Right lung (tissue), 10 donors: ENCODE measurements at places on chromosomes 3 and 15. TPM values are rescaled to one million over a fixed set of nuclear protein-coding genes. Genes with fewer than 3 reads are reported as not detected.

Gene SLC24A5
- polyA plus RNA-seq: not detected

DNA sequence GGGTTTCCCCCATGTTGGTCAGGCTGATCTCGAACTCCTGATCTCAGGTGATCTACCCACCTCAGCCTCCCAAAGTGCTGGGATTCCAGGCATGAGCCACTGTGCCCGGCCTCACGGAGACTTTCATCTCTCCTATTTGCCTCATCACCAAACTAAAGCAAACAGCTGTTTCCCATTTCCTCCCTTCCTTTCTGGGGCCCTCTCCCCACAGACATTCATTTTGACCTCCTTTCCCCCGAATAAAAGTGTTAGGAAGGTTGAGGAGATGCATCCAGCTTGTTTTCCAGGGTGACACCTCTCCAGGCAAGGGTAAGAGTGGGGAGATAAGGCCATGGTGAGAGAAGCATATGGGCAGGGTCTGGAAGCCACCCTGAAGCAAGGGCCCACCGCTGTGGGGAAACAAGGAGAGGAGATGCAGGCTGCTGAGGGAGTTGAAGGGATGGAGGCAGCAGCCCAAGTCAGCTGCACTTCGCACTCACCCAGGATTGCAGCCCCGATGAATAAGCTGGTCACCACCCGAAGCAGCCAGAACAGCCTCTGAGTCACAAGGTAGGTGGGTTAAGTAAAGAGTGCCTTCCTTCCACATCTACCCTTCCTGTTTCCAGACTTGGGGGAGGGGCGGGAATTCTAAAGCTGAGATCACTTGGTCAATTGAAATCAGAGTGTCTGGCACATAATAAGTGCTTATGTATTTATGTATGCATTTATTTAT lies 7.7 kb downstream of the DUOXA2 start:
- no peak for DNase-seq

DNA sequence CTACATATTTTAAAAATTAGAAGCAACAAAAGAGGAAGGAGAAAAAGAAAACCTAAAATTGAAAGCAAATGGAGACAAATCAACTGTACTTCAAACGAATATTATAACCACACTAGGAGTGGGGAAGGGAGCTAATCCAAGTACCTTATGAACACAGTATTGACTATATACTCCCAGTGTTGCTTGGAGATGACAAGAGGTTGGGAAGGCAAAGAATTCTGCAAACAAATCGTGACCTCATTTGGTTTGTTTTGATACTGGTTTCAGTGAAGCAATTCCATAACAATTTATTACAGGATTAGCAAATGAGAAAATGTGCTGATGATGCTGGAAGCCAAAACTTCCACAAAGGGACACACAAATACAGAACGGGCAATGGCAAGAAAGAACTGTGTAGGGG lies 268.1 kb downstream of the ULK4 start:
- no peak for DNase-seq

- DNase-seq: no peak
Measured at GRCh38 chr3:132543011-132543739, 53.9 kb upstream of the ACKR4 start.

GRCh38 chr3:142993958-142994442 lies 7.4 kb upstream of the U2SURP start:
- peak; percentile 44 for DNase-seq

Gene IGSF10
- polyA plus RNA-seq: 31.7 TPM

DNA sequence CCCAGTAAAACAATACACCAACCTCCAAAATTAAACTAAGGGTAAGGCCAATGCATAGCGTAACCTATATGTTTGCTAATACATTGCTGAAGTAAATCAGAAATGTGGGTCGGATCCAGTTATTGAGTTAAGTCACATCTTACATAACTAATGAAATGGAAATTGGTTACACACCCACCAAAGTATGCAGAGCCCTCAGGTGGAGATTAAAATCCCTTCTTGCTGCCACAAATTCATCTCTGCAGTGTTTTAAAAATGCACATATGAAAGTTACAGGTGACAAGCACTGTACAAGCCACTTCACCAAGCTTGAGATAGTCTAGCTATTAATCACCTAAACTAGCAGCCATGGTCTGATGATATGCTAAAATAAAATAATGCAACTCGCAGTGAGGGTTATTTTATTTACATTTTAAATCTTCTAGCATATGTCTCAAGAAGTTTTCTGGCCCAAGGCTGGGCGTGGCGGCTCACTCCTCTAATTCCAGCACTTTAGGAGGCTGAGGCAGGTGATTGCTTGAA lies 130.6 kb downstream of the AQP9 start:
- DNase-seq: no peak

Gene SAMMSON
- polyA plus RNA-seq: 0.19 TPM

GRCh38 chr3:117272274-117272673 lies 562.7 kb downstream of the TUSC7 start:
- DNase-seq: no peak

DNA sequence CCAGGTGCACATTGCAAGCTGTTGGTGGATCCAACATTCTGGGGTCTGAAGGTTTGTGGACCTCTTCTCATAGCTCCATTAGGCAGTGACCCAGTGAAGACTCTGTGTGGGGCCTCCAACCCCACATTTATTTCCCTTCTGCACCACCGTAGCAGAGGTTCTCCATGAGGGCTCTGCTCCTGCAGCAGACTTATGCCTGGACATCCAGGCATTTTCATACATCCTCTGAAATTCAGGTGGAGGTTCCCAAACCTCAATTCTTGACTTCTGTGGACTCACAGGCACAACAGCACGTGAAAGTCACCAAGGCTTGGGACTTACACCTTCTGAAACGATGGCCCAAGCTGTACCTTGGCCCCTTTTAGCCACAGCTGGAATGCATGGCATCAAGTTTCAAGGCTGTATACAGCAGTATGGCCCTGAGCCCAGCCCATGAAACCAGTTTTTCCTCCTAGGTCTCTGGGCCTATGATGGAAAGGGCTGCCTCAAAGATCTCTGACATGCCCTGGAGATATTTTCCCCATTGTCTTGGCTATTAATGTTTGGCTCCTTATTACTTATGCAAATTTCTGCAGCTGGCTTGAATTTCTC lies 30.2 kb downstream of the CLDN1 start:
- no peak for DNase-seq

- no peak for DNase-seq
Measured at GRCh38 chr3:122498152-122498551, 16.6 kb downstream of the KPNA1 start.

DNA sequence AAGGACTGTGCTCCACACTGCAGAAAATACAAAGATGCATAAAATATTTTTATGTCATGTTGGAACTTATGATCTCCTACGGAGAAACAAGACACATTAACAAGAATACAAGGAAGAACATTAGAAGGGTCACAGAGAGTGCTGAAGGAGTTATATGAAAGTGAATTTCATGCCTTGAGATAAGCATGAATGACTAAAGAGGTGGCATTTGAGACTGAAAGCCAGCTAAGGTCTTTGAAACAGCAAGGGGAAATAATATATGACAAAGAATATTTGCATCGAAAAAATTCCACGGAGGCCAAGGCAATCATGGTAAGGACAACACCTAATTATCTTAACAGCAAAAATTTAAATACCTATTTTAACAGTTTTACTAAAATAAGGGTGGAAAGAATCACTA lies 12.5 kb downstream of the GSK3B start:
- DNase-seq: no peak

GRCh38 chr3:124346487-124346886 lies 354.6 kb upstream of the ROPN1 start:
- no peak for DNase-seq

DNA sequence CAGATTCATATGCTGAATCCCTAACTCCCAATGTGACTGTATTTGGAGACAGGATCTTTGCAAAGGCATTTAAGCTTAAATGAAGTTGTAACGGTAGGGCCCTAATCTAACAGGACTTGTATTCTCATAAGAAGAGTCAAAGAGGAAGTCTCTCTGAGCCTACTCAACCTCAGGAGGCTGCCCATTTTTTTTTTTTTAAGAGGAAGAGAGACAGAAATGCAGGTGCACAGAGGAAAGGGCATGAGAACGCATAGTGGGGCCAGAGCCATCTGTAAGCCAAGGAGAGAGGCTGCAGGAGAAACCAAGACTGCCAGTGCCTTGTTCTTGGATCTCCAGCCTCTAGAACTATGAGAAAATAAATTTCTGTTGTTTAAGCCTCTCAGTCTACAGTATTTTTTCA lies 28.4 kb downstream of the ZNF860 start:
- DNase-seq: no peak

DNA sequence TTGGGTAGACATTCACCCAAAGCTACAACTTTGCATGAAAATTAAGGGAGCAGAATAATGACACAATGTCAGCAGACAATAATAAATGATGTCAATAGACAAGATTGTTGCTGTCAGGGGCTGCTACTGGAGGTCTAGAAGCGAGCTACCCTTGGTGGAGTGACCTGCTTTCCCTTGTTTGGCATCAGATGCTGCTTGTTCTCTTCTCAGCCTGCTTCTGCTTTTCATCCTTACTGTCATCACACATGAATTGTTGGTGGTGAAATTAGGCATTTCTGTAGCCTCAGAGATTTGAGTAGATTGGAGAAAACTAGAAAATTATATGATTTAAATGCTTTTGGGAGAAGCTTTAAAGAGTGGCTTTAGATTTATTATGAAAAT lies 193.8 kb downstream of the NR1D2 start:
- DNase-seq: no peak

DNA sequence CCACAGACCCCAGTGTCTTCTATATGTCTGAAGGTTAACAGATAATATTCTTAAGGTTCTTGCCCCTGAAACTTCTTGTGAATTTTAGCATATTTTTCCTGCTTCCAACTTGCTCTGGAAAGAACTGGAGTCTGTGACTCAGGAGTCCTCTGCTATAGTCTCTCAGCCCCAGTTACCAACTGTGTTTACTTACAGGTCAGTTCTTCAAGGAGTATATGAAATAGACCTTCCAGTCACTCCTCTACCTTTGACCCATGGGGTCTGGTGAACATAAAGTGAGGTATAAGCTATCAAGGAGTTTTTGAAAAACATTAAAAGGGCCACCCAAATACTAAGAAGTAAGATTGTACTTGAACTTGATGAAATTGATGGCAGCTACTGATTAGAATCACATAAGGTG lies 139.2 kb upstream of the ROPN1 start:
- DNase-seq: no peak

- no peak for DNase-seq
Measured at GRCh38 chr3:102415553-102415952, 19.3 kb upstream of the ZPLD1 start.

- DNase-seq: no peak
Measured at GRCh38 chr15:71630475-71630809, 179.9 kb upstream of the NR2E3 start.

DNA sequence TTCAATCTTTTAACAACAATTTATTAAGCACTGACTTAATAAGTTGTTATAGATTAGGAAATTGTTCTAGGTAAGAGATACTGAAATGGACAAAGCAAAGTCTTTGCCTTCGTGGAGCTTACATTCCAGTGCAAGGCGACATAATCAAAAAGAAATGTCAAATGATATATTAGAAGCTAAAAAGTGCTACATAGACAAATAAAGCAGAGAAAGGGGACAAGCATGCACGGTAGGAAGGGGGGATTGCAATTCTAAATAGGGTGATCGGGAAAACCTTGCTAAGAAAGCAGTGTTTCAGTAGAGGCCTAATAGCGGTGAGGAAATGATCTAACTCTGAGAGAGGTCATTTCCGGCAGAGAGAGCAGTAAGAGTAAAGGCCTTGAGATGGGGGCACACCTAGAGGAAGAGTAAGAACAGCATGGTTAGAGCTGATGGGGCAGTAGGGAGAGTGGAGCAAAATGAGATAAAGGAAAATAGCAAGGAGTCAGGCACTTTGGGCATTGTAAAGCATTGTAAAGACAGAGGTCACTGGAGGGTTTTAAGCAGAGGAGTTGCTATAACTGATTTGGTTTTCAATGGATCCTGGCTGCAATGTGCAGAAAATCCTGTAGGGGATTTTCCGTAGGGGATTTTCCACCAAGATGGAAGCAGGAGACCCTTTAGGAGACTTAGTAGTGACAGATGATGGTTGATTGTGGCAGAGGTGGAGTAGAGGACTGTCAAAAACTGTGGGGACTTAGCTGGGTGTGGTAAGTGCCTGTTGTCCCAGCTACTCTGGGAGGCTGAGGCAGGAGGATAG lies 71.7 kb upstream of the CFAP20DC start:
- DNase-seq: no peak

DNA sequence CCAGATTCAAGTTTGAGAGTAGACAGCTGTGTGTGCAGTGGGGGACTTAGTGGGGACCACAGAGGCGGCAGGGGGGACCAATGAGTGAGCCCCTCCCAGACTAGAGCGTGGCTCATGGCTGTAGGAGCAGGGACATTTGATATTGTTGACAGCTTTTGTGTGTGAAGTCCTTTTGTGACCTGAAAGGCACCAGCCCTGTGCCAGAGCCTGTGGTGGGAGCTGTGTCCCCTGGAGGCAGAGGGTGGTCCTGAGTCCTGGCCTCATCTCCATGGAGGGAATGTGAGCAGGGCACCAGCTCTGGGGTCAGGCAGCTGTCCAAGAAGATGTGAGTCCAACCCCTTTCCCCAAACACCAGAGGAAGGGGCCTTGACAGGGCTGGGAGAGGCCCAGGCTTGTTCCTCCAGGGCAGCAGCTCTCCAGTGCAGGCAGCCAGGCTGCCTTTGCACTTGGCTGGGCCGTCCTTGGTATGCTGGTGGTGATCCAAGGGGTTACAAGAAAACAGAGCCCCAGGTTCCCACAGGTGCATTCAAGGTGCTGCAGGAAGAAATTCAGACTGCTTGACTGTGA lies 10.1 kb upstream of the C3orf22 start:
- DNase-seq: no peak

Gene FBXL2
- polyA plus RNA-seq: 34.0 TPM

Gene GOLGA8S
- polyA plus RNA-seq: 1.4 TPM

- DNase-seq: no peak
Measured at GRCh38 chr3:120907659-120908029, 361 bp upstream of the STXBP5L start.

DNA sequence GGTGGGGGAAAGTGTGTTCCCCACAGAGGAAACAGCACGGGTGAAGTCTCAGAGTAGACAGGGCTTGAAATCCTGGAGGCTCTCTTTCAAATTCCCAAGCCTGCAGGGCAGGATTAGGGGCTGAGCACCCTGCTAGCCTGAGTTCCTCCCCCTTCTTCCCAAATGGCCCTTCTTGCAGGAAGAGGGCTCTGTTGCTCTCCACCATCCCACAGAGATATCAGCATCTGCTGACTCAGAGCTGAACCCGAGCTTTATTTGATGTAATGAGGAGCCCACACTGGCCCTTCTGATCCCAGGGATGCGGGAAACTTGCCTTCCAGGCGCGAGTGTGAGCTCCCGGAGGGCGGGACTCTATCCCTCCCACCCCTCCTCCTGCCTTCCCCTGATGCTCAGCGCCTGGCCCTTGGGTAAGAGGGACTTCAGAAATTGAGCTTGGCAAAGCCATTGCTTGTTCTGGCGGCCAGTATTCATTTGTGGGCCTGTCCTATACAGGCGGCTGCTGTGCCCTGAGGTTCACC lies 1.4 kb upstream of the STRA6 start:
- no peak for DNase-seq
